ENCODE measurements at places on chromosomes 2 and 18.
A peak's percentile ranks its signal among the peaks of the same experiment; 100 is the strongest.

DNA sequence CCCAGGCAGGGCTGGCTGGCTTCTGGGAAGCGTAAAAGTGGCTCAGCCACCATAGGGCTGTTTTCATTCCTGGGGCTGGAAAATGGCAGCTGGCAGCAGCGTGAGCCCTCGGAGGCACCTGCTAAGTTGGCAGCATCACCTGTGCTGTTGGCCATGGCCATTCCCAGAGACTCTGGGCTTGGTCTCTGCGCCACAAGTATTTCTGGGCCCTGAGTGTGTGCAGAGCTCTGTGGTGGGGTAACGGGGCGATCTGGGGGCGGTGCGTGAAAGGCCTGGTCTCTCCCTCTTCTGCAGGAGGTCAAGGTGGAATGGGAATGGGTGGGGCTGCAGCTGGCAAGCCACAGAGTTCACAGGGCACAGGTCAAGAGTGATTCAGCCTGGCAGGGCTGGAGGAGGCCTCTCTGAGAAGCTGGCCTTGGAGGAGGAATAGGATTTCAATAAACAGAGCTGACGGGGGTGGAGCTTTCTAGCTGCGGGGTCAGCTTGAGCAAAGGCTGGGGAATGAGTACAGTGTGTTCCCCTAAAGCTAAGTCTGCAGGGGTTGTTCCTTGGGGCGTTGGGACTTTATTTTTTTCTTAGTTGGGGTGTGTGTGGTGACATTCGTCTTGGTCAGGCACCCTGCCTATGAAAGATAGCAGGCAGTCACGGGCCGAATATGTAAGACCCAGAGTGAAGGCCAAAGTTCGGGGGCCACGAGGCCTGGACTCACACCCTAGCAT, 10.3 kb upstream of the NTSR2 start:
- no peak for DNase-seq

- DNase-seq, result no peak
Observed at GRCh38 chr18:25181581-25181980, 170.4 kb downstream of the ZNF521 start.

- peak; percentile 70 for DNase-seq
Observed at GRCh38 chr2:26562811-26563645, 78.1 kb downstream of the CIB4 start.

DNA sequence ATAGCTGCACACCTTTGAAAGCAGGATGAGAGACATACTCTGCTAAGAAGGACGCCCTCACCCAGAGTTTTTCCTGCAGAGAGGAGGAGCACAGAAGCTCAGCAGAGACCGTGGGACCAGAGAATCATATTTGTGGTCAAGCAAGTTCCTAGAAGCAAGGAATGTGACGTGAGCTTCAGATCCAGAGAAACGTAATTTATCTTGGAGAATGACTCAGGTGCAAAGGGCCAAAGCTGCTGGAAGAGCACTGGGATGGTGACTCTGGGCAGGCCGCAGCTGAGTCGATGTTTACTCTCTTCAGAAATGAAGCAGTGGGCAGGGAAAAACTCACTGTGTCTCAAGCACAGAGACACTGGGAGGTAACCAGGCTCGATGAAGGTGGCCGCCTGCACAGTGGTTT, 50.1 kb upstream of the IGFBP2 start:
- no peak for DNase-seq

DNA sequence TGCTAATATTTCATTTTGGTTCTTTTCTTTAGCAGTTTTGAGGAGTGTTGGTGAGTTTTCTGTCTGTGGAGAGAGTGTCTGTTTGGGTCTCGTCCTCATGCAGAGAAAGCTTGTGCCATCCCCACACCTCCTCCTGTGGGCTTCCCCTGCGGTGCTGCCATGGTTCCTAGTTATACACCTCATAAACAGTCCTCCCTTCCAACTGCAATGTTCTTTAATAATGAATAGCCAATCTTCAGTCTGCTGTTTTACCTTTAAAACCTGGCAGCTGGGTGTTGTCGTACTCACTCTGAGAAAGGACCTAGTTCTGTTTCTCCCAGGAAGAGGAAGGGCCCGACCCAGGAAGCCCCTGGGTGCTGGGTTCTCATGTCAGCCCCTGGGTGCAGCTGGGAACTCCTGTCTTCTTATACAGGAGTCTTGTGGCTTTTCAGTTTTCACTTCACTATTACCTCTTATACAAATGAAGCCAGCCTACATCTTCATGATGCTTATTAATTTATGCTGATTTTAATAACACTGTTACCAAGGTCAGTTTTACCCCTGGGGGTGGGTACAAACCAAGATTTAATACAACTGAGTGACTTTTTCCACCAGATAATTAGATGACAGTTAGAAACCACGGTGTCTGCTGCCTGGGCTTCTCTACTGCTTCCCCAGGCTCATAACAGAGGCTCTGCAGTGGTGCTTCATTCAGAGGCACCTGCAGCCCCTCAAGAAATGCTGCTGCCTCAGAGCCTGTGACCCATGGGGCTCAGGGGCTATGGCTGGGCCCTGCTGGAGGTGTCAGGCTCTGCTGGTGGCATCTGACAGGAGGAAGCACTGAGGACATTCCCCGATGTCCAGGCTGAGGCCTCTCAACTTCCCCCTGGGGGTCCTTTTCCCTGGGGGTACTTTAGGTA, 59.1 kb downstream of the COA5 start:
- DNase-seq, result no peak

- no peak for DNase-seq
Observed at GRCh38 chr18:73150199-73150598, 282.4 kb upstream of the NETO1 start.

DNA sequence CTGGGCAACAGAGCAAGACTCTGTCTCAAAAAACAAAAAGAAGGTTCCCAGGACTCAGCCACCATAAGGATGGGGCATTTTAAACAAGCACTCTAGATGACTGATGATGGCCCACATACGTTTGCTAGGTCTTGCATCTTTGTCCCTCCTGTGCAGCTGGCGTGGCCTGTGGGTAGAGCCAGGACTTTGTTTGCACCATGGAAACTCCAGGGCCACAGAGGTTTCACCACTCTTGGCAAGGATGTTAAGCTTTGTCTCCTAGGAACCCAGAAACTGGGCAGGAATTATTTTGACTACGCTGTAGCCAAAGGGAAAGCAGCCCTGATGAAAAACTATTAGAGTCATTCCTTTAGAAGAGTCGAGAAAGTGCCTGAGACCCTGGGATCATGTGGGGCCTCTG, 75.3 kb upstream of the STPG4 start:
- no peak for DNase-seq

DNA sequence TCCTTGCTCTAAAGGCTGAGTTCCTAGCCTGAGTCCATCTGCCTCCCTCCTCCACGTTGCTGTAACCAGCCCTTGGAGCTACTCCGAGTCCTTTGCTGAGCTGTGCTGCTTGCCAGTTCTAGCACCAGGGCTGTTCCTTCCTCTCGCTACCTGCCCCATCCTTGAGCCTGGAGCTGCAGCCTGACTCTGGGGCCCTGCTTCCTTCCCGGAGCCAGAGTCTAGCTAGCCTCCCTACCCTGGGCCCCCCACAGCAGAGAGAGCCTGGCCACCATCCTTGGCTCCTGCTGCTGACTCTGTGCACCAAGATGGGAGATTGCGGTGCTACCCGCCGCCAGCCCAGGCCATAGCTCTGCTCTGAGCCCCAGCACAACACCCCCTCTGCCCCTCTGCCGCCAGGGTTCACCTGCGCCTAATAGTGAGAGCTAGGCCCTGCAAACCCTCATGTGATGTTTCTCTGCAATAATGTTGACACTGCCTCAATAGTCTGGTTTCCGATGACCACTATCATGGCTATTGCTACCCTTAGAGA, 135.9 kb upstream of the ASB18 start:
- DNase-seq, result no peak

DNA sequence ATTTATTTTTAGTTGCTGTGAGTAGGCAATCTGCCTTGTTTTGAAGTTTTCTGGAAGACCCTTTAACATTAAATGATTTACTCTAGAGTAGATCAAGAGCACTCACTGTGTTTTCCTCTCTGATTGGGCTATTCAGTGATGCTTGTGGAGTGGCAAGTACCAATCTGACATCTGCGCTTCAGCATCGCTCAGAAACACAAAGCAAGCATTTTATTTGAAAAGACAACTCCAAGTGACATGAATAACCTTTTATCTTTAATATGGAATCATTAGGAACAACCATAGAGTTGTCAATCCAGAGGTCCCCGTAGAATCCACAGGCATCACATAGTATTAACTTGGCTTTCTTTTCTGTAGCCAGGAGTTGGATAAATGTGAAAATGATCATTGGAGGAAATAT, 114.7 kb downstream of the CPS1 start:
- DNase-seq, result no peak

DNA sequence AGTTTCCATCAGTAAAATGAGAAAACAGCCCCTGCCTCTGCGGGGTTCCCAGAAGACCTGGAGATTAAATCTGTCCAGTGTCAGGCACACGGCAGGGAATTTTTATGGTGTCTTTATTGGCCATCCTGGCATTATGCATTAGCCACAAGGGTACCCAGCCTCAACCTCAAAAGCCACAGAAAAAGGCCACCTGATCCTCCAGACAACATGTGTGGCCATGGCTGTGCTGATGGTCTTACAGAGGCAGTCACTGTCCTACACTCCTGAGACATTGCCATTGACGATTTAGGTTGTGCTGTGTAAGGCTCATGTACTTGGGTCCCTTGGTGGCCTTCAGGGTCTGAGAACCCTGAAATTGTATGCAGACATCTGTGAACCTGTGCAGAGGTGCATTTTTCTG, 115.6 kb downstream of the SMAD7 start:
- DNase-seq, result no peak

GRCh38 chr2:238383743-238384380, 42.9 kb upstream of the ASB1 start:
- DNase-seq, result no peak
